ENCODE measurements at places on chromosomes 7 and 10. TPM values are rescaled to one million over a fixed set of nuclear protein-coding genes. Genes with fewer than 3 reads are reported as not detected.

DNA sequence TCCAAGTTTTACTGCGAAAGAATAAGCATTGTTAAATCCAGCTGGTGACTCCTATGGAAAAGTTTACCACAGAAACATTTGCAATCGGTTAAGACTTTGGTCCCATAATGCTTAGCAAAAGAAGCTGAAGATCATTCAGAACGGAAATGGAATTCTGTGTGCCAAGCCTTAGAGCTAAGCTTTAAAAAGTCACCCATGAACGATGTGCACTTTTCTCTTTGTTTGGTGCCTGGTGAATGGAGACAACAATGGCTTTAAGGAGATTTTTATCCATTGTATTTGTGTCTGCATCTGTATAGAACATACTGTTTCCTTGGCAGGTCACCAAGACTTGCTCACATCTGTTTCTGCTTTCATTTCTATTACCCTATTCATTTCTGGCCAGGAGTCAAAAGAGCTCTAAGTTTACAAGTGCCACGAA lies 26.3 kb upstream of the COL1A2 start:
- DNase-seq: peak; percentile 90

DNA sequence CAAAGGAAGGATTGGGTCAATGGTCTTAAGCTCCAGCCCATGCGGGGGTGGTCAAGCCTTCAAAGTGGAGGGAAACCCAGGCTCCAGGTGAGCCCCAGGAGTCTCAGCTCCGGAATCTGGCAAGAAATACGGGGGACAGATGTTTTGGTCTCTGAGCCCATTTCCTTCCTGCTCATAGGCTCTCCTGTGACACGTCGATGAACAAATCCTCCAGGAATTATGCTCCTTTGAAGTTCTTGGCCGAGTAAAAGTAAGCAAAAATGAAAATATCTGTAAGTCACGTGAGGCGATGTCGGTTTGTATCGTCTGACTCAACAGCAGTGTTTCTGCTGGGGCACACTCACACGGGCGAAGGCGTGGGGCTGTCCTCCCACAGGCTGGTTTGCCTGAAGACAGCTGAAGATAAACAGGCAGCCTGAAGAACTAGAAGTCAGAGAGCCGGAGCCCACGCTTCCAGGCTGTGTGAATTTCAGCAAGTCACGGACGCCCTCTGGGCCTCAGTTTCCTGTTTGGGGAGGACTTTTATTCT lies 52.6 kb upstream of the SMNDC1 start:
- no peak for DNase-seq

DNA sequence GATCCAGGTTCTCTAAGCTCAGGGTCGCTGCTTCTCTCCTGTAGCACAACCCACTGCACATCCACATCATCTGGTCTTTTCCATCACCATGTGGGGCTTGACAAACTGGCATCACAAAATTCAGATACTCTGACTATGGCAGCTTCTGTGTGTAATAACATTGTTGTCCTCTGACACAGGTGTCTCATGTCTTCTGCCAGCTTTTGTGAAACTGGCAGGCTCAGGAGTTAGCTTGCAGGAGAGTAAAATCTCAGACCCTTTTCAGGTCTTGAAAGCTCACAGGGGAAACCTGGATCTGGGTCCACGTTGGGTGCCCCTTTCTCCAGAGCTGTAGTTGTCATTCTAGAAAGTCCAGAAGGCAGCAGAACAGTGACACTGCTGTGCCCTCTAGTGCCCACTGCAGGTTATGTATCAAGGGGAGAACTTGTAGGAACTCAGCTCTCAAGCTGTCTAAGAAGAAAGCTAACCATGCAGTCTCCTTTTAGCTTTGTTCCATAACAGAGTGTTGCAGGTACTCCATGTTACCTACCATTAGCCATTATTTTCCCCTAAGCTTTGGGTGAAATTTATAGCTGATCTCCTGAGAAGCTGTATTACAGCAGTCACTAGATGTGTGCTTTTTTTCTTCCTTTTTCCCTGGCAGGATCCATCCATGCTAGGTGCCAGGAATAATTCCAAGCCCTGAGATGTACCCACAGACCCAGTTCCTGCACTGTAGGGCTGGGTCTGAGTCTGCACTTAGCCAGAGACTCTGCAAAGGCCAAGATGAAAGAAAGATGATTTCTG lies 102.7 kb downstream of the ZNF248 start:
- no peak for DNase-seq

The SPDYE6 gene
- 11.5 TPM for polyA plus RNA-seq

The PRPS1L1 gene
- polyA plus RNA-seq: not detected

GRCh38 chr7:41624818-41625217 lies 78.1 kb downstream of the INHBA start:
- DNase-seq: no peak

DNA sequence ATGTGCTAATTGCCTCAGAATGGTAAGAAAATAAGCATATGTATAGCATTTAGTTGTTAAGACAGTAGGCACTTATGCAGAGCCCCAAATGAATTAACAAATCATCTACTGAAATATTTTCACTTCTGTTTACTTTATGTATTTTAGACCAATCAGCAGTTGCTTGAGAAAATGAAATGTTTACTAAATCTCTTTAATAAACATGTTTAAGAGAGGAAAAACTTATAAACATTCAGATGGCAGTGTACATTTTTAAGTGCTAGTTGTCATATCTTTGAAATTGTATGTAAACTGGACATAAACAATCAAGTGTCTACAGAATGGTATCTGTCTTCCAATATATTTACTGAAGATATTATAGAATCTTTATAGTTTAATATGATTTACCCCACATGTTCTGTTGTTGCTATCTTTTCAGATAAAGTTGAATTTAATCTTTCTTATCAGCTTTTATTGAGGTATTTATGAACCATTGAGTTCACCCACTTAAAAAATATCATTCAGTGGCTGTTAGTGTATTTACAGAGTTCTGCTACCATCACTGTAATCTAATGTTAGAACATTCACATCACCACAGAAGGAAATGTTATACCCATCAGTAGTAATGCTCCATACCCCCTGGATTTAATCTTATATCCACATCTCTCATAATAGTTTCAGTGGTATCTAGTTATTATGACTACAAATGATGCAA lies 264.3 kb downstream of the ADK start:
- DNase-seq: no peak

The CFAP70 gene
- 1.9 TPM for polyA plus RNA-seq

The BEND7 gene
- 5.9 TPM for polyA plus RNA-seq

DNA sequence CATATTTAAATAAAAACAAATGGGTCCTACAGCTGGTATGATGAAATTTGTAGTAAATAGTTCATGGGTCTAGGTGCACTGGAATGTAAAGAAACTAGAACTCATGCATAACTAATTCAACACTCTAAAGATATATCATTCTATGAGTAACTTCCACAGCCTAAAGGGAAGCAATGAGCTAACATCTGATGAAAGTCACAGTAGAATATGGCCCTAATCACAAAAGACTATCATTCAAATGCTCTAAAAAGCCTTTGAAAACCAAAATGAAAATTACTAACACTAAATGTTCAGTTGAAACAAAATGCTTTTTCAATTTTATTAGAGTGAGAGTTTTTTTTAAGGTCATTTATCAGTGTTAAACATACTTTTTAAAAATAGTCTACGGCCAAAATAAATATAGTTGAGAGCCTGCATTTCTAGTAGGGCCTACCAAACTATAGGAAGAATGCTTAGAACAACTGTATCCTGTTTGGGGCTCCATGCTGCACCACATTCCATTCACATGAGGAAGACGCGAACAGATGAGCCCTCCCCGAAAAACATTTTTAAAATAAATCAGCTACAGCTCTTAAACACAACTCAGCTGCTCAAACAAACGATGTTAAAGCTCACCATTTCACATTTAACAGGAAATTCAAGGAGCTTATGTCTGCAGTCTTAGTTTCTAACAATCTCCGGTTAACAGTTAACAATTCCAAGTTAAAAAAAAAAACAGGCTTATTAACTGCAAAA lies 134.5 kb downstream of the NRBF2 start:
- DNase-seq: peak; percentile 69

- no peak for DNase-seq
Observed at GRCh38 chr10:20990604-20991003, 93.5 kb upstream of the NEBL start.

The ALOX5 gene
- polyA plus RNA-seq: 1.9 TPM

The UBN2 gene
- polyA plus RNA-seq: 11.1 TPM

The ACSL5 gene
- polyA plus RNA-seq: 3.1 TPM

The TCF7L2 gene
- polyA plus RNA-seq: 55.8 TPM

The LHPP gene
- polyA plus RNA-seq: 8.1 TPM

GRCh38 chr10:131726967-131727366 lies 173.8 kb upstream of the PPP2R2D start:
- DNase-seq: no peak

DNA sequence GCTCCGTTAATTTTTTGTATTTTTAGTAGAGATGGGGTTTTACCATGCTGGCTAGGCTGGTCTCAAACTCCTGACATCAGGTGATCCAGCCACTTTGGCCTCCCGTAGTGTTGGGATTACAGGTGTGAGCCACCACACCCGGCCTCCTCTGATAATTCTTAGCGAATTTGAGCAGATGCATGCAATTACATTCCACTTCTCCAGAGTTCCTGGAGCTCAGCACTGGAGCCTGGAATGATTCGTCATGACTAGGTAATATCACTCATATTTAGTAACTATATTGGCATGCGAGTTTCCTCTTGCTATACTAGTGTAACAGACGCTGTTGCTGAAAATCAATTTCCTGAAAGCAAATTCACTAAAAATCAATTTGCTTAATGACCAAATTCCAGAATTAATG lies 86.8 kb downstream of the MKX start:
- no peak for DNase-seq

DNA sequence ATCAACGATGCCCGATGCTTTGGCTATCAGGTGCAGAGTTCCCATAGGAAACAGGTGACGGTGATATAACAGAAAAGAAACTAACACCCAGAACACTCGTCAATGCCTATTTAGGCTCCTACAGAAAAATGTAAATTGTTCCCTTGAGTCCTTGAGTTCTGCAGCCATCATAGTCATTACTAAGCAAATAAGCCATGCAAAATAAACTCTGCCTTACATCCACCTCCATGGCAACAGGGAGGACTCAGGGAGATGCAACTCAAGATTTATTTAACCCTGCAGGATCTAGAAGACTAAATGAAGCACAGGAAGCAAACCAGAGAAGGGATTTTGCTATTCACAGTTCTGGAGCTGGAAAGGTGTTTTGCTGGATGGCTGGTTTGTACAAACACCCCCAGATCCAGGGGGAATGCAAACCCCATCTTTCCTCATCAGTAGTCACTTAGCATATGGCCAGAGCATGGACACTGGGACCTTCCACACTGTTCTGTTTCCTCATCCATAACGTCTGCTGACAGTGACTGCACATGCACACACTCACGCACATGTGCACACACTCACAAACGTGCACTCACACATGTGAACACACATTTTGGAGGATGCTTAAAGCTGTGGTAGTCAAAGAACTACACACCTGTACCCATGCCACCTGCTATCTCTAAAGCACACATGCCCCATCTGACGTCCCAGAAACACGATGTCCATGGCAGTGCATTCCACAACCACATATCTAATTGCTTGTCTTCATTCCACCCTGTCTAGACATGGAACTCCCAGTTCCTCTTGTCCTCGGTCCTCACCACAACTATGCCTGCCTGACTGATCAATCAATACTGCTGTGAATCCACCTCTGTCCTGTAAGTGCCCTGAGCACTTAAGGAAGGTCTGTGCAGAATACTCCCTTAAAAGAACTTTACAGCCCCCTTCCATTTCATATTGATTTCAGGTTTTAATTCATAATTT lies 178.2 kb downstream of the COBL start:
- no peak for DNase-seq

Data from hindlimb muscle (tissue), 1 donor.